Thyroid gland (tissue), 4 donors: ENCODE measurements at places on chromosomes 7 and 10. TPM values are rescaled to one million over a fixed set of nuclear protein-coding genes. Genes with fewer than 3 reads are reported as not detected.

The CALML3 gene
- total RNA-seq: 0.24 TPM

The CCDC146 gene
- 35.9 TPM for total RNA-seq

GRCh38 chr7:6294839-6295238 is 22.4 kb upstream of the CYTH3 start:
- H3K4me3 ChIP-seq: no peak overlapping the region
- H3K36me3 ChIP-seq: no peaks in the 10 kb centered on the region
- no peaks in the 10 kb centered on the region for H3K27me3 ChIP-seq
- DNase-seq: no peak
- no peaks in the 10 kb centered on the region for H3K4me1 ChIP-seq
- H3K27ac ChIP-seq: no peak overlapping the region

- H3K36me3 ChIP-seq: peaks cover 6% of the 10 kb centered on the region
- no peaks in the 10 kb centered on the region for H3K4me1 ChIP-seq
Measured at GRCh38 chr7:65953001-65953720, 28.9 kb downstream of the GUSB start.

DNA sequence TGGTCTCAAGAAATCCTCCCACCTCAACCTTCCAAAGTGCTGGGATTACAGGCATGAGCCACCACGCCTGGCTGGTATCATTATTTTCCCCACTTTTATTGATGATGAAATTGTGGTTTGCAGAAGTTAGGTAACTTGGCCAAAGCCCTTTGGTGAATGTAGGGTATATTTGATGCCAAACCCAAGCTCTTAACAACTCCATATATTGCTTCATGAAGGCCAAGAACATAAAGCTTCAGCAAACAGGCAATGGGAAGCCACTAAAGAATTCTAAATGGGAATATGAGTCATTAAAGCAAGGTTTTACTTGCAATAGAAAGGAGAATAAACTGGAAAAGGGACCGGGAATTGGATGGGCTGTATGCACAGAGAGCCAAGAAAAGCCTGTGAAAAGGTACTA is 142.7 kb downstream of the KMT2E start:
- no peak overlapping the region for H3K4me3 ChIP-seq
- H3K36me3 ChIP-seq: no peaks in the 10 kb centered on the region
- no peaks in the 10 kb centered on the region for H3K27me3 ChIP-seq
- no peaks in the 10 kb centered on the region for H3K4me1 ChIP-seq
- no peak for DNase-seq

GRCh38 chr10:80506836-80507487 is 30.7 kb upstream of the SH2D4B start:
- H3K27ac ChIP-seq: no peak overlapping the region
- H3K4me3 ChIP-seq: no peak overlapping the region
- no peak for DNase-seq
- H3K4me1 ChIP-seq: peaks cover 70% of the 10 kb centered on the region

- no peak within 1 kb of the TSS for H3K4me3 ChIP-seq
- no peak within 1 kb of the TSS for H3K27ac ChIP-seq
- peak; percentile 24 for DNase-seq
- H3K4me1 ChIP-seq: peaks cover 16% of the 10 kb centered on the region
Measured at GRCh38 chr7:30682212-30683083, at the start of gene CRHR2. Gene CRHR2 (minus strand): TSS chr7:30682456. CDS start chr7:30682280, 176 bp downstream.

DNA sequence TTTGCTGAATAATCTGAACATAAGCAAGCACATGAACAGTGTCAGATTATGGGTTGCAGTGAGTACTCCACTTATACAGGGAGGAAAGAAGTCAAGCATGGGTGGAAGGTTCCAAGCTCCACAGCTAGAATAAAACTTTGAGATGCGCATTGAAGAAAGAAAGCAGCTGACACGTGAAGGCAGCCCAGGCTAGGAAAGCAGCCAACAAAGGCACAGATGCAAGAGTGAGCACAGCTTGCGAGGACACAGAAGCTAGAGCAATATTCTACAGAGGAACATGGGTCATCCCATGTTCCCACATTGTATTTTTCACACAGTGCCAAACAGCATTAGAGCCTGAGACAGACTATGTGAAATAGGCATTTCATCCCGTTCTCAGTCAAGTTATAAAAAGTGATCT is 194.6 kb upstream of the TBX20 start:
- no peak overlapping the region for H3K4me3 ChIP-seq
- no peaks in the 10 kb centered on the region for H3K27me3 ChIP-seq
- no peak for DNase-seq
- no peaks in the 10 kb centered on the region for H3K36me3 ChIP-seq
